ENCODE measurements at places on chromosomes 6 and 20.

GRCh38 chr20:45987108-45987780, 15.2 kb upstream of the ZNF335 start:
- DNase-seq = peak; percentile 56

GRCh38 chr6:134065706-134066105, 13.3 kb upstream of the SLC2A12 start:
- peak; percentile 2 for DNase-seq

DNA sequence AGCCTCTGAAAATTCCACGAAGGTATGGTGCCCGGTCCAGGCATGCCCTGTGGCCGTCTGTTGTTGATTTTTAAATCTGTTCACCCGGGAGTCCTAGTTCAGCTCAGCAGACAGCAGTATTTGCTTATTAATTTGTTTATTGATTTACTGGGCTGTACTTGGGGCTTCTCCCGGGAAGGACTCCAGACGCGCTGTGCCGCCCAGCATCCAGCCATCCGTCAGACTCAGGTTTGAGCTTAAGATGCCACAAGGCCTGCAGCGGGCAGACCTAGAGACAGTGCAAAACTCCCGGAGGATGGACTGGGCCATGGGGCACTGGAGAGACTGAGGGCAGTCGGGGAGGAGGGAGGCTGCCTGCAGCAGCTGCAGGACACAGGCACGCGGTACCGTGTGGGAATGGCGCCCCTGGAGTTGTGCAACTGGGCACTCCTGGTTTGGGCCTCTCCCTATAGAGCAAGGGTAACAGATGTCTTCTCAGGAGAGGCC, 17.3 kb upstream of the CCDC167 start:
- peak; percentile 32 for DNase-seq

DNA sequence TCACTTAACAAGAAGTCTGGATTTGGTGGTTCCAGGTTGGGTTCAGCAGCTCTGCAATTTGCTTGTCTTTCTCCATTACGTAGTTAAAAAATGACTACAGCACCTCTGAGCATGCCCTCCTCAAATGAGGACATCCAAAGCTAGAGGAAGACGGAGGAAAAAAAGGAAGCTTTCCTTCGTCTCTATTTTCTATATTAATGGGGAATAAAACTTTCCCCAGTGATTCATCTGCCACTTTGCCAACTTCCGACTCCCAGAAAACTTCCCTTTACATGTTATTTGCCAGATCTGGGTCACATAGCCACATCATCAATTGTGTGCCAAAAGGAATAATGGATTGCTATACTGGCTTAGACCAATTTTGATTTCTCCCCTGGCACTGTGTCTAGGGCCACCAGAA, 69.5 kb downstream of the ZFAND3 start:
- DNase-seq = no peak

GRCh38 chr6:41257369-41258195, 28.9 kb downstream of the TREM1 start:
- no peak for DNase-seq

DNA sequence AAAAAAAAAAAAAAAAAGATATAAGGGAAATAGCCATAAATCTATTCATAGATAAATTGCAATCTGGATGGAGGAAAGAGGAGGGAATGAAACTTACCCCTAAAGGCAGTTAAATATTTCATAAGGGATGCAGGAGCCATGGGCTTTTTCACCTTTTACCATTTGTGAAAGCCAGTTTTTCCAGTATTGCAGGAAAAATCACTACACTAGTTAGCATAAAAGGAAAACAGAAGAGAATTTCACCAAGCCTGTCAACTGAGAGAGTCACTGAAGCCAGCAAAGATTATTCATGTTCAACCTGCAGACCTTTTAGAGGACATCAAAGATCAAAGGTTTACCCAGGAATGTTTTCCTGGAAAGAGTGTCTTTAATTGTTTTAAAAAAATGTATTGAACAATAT, 969.7 kb downstream of the KIF16B start:
- DNase-seq = no peak

GRCh38 chr20:2026514-2026913, 32.7 kb upstream of the PDYN start:
- DNase-seq = no peak

Measured in activated CD4-positive, alpha-beta T cell treated with anti-CD3 and anti-CD28 coated beads, Interleukin-2, amount 50 U/mL, for 24 hours (primary cell).